ENCODE measurements at places on chromosomes 11 and 22. TPM values are rescaled to one million over a fixed set of nuclear protein-coding genes. Genes with fewer than 3 reads are reported as not detected.

LMO2 gene
- total RNA-seq, result 2.0 TPM

C11orf21 gene
- total RNA-seq, result 1.9 TPM

LUZP2 gene
- total RNA-seq, result not detected

CELSR1 gene
- total RNA-seq, result 4.9 TPM

OAF gene
- total RNA-seq, result 3.8 TPM

UBQLN3 gene
- total RNA-seq, result not detected

CHKA gene
- 44.4 TPM for total RNA-seq

MS4A12 gene
- total RNA-seq, result not detected

TYMP gene
- 3.8 TPM for total RNA-seq

TMEM132A gene
- total RNA-seq, result 7.5 TPM

SCO2 gene
- 4.1 TPM for total RNA-seq

NPAS4 gene
- total RNA-seq, result not detected

CYB5R2 gene
- total RNA-seq, result not detected

MS4A3 gene
- not detected for total RNA-seq

PAX6 gene
- not detected for total RNA-seq

CATSPER1 gene
- not detected for total RNA-seq
